Renal pelvis (tissue), 12 donors: ENCODE measurements at places on chromosomes 1 and 21.

DNA sequence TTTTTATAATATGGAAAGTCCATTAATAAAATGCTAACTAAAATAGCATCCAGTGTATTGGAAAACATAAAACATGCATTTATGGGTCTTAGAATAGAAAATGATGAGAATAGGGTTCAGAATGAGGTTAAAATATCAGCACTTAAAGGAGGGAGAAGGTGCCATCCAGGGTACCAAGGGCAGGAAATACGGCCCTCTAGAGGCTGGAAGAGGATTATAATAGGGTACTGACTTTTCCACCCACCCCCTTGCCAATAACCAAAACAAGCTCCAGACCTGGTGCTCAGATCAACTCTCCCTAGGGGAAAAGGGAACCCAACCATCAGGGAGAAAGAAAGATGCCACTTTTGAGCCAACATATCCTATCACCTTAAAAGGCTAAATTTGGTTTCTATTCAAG, 26.7 kb downstream of the ASTN1 start:
- DNase-seq, result no peak

DNA sequence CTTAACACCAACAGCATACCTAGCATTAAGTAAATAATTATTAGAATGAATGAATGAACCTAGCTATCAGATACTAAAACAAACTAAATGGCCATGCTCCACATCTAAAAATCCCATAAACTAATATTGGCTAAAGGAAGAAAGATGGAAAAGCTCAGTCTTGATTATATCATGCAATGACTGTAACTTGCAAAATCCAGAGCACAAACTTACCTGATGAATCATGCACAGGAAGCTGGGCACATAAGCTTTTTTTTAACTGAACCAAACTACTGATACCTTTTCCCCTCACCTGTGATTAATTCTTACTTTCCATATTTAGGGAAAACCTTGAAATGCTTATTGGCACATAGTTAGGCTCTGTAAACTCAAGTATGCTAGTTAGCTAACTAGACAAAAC, 70.2 kb downstream of the KIF14 start:
- no peak for DNase-seq

DNA sequence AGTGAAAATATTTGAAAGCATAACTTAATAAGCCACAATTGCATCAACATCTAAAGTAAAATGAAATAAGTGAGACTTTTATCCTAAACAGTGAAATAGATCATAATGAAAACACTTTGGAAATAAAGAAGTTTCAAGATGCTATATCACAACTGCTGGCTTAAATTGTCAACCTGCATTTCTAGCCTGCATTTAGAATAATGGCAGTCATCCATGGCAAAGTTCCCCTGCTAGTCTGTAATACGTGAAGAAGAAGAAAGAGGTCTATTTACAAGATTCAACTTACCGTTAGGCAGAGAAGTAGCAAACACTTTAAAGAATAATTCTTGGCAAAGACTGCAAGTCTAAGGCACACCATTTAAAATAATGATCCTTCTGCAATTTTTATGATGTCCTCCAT, 133.6 kb downstream of the DPYD start:
- DNase-seq, result no peak

- DNase-seq, result no peak
Observed at GRCh38 chr21:18370301-18370700, 33.3 kb downstream of the TMPRSS15 start.

DNA sequence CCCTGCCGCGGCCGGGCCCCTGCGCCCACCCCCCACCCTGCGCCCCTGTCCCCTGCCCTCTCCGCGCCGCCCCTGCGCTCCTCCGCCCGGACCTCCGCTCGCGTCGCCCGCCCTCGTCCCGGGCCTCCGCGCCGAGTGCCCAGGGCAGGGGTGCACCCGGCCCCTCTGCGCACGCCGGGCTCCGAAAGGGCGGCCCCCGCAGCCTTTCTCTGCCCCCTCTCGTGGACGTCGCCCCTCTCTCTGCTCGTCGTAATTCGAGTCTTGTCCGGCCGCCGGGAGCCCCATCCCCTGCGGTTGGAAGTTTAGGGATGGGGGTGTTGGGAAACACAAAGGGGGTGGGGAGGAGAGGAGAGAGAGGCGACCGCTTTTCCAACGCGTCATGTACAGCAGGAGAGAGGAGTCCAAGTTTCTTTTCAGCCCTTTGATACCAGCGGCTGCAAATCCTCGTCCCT, 407 bp downstream of the GALNT2 start:
- peak; percentile 39 for DNase-seq

DNA sequence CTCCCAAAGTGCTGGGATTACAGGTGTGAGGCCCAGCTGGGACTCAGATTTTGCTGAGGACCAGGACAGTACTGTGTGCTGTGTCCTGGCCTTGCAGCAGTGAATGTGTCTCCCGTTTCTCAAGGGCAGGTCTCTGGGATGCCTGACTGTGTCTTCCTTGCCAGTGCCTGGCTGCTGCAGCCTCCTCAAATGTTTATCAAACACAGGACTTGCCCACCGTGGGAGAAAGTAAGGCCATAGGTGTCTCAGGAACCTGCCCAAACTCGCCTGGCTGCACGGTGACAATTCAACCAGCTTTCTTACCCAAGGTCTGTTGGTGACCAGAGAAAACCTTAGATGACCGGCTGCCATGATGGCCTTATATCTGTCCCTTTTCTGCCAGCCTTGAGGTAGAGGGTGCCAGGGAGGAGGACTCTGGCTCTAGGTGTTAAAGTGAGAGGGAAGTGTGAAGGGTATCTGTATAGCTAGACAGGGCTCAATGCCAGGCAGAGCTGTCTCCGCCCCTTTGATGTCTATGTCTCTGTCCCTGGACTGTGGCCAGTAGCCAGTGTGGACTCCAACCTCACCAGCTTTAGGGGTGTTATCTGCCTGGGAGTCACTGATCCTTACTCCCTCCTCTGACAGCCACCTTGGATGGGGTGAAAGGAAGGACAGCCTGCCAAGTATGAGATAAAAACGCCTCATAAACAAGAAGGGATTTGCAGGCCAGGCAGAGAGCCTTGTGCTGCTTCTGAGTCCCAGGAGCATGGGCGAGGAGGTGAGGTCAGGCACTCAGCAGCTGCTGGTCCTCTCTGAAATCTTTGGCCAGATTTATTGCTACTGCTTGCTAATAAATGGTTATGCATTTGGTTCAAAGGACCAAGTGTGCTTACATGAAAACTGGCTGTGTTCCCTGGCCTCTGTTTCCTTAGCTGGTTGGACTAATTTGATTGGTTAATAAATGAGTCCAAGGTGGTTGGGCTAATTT, 22.3 kb downstream of the IL6R start:
- DNase-seq, result peak; percentile 58

- no peak for DNase-seq
Observed at GRCh38 chr1:26163684-26164035, 4.8 kb downstream of the FAM110D start.

- no peak for DNase-seq
Observed at GRCh38 chr1:223312705-223313414, 51.1 kb downstream of the SUSD4 start.

GRCh38 chr1:204920967-204921366, 50.3 kb downstream of the NFASC start:
- DNase-seq, result no peak
